ENCODE measurements at places on chromosomes 11 and 22.

- DNase-seq = peak; percentile 64
These were observed 997 bp downstream of the UBE2L3 start for GRCh38 chr22:21568347-21569075.

- no peak for DNase-seq
These were observed 118.1 kb upstream of the ARHGAP20 start for GRCh38 chr11:110830344-110830743.

- DNase-seq = no peak
These were observed 73.8 kb upstream of the RTL6 start for GRCh38 chr22:44571566-44572413.

DNA sequence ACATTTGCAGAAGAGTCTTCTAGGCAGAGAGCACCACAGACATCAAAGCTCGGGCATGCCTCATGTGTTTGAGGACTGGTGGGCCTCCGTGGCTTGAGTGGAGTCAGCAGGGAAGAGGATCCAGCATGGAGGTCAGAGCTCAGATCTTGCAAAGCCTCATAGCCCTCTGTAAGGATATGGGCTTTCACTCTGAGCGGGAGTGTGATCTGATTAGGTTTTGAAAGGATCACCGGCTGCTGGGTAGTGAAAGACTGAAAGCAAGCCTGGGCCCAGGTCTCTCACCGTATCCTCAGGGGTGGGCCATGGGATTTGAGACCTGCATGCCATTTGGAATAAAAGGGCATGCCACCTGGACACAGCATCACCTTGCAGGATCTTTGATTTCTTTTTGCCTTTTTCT, 112.7 kb downstream of the TEAD1 start:
- DNase-seq = no peak

DNA sequence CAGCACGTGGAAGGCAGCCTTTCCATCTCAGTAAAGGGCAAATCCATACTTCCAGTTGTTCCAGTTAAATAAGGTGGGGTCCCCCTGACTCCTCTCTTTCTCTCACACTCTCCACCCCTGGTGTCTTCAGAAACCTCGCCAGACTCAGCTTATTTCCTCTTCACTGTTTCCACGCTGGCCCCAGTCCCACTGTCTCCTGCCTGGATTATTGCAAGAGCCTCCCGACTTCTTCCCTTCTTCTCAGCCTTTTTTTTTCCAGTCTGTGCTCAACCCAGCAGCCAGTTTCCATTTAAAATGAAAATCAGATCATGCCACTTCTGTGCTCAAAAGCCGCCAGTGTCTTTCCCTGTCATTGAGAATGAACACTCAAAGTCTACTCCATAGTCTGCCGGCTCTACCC, 131.4 kb downstream of the PKNOX2 start:
- DNase-seq = no peak

DNA sequence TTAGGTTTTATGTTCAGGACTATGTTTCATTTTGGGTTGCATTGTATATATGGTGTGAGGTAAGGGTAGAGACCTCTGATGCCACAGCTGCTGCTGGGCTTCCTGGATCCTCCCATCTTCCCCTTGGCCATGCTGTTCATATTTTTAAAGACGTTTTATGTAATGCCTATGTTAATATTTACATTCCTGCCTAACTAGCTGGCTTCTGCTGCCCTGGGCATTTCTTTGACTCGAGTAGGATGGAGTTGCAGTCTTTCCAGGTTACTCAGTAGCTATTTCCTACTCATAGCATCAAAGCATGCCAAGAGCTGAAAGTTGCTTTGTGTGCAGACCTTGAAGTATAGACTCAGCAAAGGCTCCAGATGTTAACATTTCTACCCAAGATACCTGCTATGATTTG, 220.5 kb upstream of the CADM1 start:
- DNase-seq = no peak

DNA sequence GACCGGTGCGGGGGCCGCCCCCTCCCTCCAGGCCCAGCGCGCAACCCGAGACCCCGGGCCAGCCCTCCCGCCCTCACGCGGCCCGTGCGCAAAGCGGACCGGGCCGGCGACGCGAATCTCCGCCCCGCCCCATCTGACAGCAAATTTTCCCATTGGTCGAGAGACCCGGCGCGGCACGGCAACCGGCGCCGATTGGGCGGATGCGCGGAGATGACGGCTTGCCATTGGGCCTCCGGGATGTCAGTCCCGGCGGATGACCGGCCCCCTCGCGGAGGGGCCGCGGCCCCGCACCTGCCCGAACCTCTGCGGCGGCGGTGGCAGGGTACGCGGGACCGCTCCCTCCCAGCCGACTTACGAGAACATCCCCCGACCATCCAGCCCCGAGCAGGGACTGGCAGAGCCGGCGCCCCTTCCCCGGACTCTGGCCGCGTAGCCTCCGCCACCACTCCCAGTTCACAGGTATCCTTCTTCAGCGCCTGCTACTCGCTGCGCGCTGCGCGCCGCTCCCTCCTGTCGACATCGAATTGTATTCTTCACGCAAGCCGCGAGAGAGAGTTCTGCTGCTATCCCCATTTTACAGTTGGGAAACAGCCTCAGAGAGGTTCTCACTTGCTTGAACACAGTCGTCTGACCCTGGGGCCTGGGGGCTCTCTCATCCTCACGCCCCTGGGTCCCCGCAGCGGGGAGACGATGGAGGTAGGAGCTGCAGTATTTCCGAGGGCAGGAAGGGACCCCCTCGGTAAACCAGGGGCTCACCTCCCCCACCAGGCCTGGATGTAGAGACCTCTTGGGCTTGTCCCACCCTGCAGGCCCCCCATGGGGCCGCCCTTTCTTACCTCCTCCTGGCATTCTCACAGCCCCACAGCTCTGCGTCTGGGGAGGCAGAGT, at the start of gene ARVCF:
ARVCF (minus strand) TSS at position 90 of the 888 bp plus-strand sequence. CDS start 26,029 bp downstream, outside the sequence.
- DNase-seq = peak; percentile 84

DNA sequence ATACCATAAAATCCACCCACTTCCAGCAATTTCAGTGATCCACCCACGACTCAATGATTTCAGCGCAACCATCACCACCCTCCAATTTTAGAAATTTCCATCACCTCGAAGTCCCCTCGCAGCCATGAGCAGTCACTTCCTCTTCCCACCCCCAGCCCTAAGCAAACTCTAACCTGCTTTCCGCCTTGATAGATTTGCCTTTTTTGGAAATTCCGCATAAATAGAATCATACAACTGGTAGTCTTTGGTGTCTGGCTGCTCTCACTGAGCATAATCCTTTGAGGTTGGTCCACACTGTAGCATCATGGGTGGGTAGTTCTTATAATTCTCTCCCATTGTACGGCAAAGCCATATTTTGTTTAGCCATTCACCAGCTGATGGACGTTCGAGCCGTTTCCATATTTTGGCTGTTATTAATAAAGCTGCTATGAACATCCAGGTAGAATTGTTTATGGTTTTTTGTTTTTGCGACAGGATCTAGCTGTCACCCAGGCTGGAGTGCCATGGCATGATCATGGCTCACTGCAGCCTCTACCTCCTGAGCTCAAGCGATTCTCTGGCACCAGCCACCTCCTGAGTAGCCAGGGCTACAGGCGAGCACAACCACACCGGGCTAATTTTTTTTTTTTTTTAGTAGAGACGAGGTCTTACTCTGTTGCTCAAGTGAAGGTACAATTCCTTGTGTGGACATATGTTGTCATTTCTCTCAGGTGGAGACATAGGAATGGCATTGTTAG, 16.0 kb downstream of the PIM3 start:
- no peak for DNase-seq
